Effector CD8-positive, alpha-beta T cell (primary cell): ENCODE measurements at places on chromosomes 3 and 15.

- DNase-seq, result no peak
Measured at GRCh38 chr3:121999931-122000330, 22.1 kb downstream of the ILDR1 start.

DNA sequence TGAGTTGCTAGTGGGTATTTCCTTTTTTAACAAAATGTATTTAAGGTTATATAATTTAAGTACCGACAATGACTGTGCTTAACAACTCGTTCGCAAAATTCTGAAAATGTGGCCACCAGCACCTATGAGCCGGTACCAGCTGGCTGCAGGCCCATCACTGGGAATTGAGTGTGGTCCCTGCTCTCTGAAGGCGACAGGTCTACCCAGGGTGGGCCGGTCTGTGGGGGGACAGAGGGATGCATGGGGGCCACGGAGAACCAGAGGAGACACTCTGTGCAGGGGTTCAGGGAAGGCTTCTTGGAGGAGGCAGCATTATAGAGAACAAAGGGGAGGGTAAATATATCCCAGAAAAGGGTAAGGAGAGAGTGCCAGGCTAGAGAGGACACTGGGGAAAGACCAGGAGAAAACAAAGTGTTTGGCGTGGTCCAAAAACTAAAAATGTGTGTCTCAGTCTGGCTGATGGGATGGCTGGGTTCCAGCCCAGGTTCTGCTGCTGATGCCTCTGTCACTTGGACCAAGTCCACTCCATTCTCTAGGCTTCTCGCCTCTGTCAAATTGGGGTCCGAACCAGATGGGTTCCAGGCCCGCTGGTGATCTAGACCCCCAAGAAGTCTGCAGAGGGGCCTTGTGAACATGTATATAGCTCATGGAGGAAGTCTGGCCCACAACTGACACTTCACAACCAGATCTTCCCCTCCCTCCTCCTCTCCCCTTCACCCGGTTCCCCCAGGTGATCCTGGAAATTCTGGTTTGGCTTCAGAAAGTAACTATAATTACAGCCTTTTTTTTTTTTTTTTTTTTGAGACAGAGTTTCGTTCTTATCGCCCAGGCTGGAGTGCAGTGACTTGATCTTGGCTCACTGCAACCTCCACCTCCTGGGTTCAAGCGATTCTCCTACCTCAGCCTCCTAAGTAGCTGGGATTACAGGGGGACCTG, 10.7 kb upstream of the CYP11A1 start:
- no peak for DNase-seq

DNA sequence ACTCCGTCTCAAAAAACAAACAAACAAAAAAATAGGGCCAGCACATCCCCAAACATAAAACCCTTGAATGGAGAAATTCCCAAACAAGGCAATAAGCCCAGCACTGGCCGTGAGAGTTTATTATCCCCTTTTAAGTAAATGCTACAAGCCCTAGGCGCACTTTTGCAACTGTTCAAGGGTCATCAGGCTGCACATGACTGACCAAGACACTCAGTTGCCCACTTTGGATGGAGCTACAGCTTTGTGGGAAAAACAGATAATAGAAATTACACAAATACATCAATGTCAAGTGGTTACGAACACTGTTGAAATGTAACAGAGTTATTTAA, 33.7 kb upstream of the ZNF445 start:
- no peak for DNase-seq

GRCh38 chr3:102092617-102093466, 243.5 kb downstream of the NFKBIZ start:
- no peak for DNase-seq

DNA sequence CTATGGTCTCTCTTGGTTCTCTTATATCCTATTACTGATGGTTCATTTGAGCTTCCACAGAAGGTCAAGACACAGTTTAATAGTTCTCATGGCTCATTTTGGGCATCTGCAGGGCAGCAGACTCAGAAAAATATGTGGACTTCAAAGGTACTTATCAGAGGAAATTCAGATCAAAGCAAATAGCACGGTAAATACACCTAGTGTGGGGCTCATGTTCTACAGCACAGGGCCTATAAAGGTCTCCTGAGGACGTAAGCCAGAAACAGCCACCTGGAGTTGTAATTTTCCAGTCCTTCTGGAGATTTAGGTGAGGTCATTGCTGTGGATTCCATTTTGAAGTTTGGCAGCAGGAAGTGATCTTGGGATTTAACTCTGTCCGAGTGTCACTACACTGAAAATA, 134.5 kb upstream of the SGO1 start:
- DNase-seq, result no peak

DNA sequence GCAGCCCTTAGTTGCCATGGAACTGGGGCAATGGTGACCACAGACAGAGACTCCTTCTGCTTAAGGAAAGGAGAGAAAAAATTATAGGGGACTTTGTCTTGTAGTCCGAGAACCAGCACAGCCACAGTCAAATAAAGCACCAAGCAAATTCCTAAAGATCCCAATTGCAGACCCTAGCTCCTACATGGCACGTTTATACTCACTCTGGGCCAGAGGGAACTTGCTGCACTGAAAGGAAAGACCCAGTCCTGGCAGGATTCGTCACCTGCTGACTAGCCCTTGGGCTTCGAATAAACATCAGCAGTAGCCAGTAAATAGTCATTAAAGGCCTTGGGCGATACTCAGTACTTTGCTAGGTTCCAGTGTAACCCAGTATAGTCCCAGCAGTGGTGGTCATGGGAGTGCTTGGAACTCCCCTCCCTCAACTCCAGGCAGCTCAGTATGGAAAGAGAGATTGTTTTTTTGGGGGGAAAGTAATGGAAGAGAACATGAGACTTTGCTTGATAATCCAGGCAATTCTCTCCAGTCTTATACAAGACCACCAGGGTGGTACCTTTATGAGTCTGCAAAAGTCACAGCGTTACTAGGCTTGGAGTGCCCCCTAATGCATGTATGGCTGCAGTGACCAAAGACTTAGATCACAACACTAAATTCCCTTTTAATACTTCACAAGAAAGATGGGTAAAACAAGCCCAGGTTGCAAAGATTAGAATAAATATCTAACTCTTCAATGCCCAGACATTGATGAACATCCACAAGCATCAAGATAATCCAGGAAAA, 66.4 kb upstream of the AGTR1 start:
- DNase-seq, result no peak

DNA sequence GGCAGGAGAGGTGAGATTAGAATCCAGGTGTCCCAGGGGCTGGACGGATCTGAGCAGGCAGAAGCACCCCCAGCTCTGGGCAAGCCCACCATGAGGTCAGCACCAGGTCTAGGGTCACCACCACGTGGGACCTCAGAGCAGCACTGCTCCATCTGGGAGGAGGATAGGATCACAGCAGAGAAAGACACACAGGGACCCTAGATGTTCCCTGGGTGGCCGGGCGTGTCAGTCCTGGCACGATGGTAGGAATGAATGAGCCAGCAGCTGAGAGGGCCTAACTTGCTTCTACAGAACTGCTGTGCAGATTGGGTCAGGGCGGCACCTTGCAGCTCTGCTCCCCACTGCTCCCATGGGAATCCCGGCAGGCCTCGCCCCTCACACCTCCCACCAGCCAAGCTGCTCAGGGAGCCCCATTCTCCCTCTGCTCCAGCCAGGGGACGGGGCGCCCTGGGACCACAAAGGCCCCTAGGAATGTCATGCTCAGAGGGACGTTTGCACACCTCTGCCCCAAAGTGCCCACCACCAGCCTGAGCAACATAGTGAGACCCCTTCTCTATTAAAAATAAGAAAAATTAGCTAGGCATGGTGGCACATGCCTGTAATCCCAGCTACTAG, 66.3 kb downstream of the ZNF445 start:
- DNase-seq, result no peak

- DNase-seq, result no peak
Measured at GRCh38 chr3:64262574-64263114, 37.4 kb upstream of the PRICKLE2 start.

GRCh38 chr15:90031231-90031791, 30.2 kb downstream of the ZNF710 start:
- no peak for DNase-seq

- no peak for DNase-seq
Measured at GRCh38 chr15:74191798-74192197, 10.8 kb downstream of the STRA6 start.

DNA sequence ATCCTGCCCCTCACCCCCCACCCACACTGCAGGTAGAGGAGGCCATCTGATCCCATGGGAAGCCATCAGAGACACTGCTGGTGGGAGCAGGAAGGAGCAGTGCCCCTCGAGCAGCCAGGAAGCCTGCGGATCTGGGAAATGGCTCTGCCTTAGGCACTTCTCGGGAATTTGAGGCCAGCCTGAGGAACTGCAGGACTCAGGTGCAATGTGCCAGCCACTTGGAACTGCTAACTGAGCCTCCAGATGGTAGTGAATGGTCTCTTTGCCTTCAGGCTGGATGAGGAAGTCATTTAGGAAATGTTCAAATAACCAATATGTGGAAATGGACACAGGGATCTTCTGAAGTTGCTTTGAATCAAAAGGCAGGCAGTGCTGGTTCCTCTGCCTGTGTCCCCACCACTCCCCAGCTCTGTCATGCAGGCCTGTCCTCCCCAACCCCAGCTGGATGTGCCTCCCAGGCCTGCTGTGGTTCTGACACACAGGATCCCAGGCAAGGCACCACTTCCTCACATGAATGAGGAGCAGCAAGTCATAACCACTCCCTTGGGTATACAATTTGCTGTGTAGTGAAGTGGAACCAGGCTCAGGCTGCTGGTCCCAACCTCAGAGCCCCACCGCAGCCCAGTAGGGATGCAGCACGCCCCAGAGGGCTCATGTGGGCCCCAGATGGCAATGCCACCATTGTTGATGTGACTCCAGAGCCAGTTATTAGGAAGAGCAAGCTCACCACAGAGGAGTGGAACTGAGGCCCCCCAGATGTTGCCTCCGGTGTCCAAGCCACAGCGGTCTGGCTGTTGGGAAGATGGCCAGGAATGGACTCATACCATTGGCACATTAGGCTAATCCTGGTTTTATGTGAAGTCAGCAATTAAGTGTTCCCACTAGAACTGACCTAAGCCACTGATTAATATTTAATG, 46.5 kb upstream of the LIMD1 start:
- DNase-seq, result no peak

DNA sequence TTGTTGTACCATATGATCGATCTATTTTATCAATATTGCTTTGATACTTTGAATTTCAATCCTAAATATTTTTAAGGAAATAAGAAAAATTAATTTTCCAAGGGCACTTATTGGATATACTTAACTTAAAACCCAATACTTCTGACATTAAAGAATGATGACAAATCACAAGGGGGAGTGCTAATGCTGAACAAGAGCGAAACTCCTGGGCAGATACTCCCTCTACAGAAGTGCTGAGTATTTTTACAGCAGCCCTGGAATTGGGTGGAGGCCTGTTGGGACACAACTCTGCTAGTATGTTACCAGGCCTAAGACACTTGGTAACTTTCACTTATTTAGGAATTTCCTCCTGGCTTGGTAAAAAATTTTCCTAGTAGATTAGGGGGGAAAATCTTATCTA, 46.2 kb downstream of the DENND6A start:
- no peak for DNase-seq

GRCh38 chr15:69424001-69424400, 9.9 kb downstream of the KIF23 start:
- no peak for DNase-seq

DNA sequence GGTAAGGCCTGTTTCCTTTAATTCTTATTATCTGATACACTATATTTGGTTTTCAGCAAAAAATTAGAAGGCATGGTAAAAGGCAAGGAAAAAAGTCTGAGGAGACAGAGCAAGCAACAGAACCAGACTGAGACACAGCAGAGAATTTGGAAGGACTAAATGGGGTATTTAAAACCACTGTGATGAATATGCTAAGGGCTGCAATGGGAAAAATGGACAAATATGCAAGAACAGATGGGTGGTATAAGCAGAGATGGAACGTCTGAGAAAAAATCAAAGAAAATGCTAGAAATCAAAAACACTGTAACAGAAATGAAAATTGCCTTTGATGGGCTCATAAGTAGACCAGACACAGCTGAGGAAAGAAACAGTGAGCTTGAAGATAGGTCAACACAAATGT, 50.8 kb upstream of the NSMCE3 start:
- no peak for DNase-seq

DNA sequence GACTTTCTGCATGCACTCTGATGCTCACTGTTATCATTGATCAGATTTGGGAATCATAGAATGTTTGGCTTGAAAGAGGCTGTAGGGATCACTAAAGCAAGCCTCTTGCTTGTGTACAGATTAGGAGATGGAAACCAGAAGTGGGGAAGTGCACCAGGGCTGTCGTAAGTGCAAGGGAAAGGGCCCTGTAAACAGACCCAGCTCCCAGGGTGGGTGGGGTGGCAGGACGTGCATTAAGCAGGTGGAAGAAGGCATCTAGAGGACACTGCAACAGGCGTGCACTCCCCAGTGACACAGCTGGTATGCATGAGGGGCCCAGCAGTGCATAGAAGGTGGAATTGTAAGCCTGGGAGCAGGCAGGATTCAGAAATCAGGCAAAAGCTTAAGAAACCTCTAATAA, 58.0 kb upstream of the SLC7A14 start:
- no peak for DNase-seq

DNA sequence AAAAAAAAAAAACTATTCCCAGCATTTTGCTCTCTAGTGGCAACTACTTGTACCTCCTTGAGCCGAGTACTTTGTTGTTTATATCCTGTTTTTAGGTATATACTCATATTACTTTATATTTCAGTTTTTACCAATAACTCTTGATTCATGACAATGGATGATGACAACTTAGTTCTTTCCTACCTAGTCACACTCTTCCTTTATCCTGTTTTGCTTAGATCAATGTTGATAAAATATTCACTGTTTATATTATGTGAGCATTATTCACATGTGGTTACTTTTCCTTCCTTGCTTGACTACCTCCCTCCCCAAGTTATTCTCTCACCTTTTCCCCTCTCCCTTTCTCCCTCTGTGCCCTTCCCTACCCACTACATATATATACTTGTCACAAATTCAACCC, 53.7 kb downstream of the NKIRAS1 start:
- DNase-seq, result no peak

- DNase-seq, result no peak
Measured at GRCh38 chr3:8254489-8254888, 247.1 kb upstream of the LMCD1 start.

GRCh38 chr3:85258326-85258725, 299.5 kb downstream of the CADM2 start:
- DNase-seq, result no peak

- no peak for DNase-seq
Measured at GRCh38 chr3:47083786-47084185, 80.1 kb downstream of the SETD2 start.
